SW480 (cell line): ENCODE measurements at places on chromosomes 7 and 10.

DNA sequence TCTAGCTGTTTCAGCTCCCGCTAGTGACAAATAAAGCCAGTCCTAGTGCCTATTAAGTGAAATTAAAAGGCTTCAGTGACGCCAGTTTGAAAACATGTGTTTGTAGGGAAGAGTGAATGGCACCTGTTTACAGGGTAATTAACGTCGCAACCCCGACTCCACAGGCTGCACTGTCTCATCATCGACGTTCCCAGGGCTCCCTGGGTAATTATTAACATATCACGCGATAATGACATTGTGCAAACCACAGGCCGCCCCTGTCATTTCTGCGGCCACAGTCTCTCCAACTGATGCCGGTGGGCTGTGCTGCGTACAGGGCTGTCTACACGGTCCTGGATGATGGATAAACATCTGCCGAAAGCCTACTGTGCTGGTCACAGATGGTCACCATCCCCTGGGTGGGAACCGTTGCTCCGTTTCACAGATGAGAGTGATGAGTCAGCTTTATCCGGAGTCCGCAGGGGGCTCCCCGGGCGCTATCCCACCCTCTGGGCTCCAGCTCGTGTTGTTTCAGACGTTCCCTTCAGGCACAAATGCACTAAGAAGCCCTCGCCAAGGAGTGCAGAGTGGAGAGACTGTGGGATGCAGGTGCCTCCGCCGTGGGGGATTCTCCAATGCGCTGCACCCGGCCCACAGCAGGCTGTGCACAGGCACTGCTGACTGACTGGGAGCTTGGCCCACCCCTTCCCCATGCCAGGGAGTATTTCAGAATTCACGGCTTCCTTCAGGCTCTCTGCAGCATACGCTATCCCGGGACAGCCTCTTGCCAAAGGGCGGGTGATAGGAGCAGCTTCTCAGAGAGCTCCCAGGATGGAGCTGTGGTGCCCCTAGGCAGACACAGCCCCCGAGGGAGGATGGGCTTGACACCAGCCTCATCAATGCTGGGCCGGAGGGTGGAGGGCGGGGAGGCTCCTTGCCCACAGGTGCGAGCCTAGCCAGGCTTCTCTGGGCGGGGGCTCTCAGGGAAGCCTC, 491.8 kb upstream of the FOXK1 start:
- peak; percentile 84 for DNase-seq

GRCh38 chr10:103502849-103503660, 9.6 kb downstream of the NEURL1 start:
- no peak for DNase-seq

- no peak for DNase-seq
Measured at GRCh38 chr10:30963992-30964930, 67.4 kb downstream of the ZNF438 start.

DNA sequence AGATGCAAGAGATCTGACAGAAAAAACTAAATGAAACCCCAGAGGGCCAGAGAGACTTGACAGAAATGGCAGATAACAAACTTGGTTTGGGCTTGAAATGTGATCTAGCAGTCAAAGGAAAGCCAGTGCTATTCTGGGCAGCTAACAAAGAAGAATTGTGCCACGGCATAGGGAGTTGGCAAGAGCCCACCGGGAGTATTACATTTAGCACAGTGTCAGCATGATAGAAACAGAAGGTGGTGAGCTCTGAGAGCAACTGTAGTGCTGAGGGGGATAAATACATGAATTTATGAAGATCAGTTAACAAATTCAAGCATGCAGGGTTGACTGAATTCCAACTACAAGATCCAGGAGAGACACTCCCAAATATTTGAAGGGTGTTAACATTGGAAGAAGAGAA, 91.1 kb downstream of the AHCYL2 start:
- no peak for DNase-seq

DNA sequence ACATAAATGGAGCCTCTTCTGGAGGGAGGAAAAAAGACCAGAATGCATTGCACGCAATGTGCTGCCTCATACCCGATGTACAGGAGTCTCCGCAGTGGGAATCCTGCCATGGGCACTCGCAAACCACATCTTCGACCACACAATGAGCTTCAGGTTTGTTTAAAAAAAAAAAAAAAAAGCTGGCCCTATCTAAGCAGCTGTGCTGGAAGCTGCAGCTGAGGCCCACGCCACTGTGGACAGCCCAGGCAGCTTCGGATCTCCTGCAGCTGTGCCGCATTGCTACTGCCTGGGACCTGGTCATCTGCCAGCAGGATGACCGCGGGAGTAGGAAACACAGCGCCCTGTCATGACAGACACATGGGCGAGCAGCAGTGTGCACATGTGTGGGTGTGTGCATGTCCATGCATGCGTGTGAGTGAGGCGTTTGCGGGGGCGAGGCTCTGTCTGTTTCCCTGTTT, 26.0 kb downstream of the EN2 start:
- DNase-seq, result peak; percentile 56

DNA sequence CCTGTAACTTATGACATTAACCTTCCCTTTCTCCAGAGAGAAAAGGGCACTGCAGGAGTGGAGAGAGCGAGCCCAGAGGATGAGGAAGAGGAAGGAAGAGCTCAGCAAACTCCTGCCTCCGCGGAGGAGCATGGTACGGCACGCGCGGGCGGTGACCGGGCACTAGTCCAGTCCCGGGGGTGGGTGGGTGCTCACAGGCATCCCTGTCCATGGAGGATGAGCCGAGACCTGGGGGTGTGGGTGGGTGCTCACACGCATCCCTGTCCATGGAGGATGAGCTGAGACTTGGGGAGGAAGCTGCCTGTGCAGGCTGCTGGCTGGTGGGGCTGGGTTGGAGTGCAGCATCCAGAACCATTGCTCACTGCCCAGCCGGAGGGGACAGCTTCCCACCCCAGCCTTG, 23.8 kb downstream of the LRRC27 start:
- no peak for DNase-seq

DNA sequence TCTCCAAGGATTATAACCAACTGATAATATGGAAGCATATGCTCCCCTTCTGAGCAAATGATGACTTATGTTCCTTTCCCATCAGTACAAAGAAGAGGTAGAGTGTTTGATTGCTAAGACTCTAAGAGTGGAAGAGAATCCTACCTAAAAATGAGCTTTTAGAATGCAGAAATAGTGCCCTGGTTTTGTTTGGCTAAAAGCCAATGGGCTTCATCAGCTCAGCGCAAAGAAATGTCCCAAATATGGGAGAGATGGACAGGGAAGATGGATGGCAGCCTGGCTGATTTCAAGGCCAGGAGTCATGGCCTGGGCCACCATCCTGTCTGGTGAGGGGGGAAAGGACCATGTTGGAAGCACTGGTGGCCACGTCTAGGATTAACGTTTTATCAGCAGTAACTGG, 60.2 kb downstream of the GPR26 start:
- no peak for DNase-seq

- DNase-seq, result no peak
Measured at GRCh38 chr7:22713463-22713862, 13.5 kb upstream of the IL6 start.

DNA sequence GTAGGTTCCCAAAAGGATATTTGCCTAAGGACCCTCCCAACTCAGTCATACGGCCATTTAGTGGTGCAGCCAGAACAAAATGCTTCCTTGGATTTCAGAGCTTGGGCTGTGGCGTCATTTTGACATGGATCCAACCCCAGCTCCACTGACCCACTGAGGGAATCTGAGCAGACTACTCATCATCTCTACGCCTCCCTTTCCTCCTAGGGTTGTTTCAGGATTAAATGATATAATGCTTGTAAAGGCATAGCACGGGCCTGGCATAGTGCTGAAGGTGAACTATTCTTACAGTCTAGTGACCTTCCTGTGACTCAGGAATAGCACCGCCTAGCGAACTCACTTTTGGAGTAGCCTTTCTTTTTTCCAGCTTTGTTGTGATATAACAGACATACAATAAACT, 70.3 kb upstream of the LOXL4 start:
- no peak for DNase-seq

GRCh38 chr7:100693312-100694097, 545 bp downstream of the GIGYF1 start:
- DNase-seq, result no peak

- DNase-seq, result no peak
Measured at GRCh38 chr7:70794962-70795361, 337.0 kb upstream of the GALNT17 start.

- DNase-seq, result no peak
Measured at GRCh38 chr7:80819503-80819902, 99.3 kb downstream of the SEMA3C start.

- no peak for DNase-seq
Measured at GRCh38 chr10:86536294-86536861, 14.8 kb upstream of the WAPL start.

GRCh38 chr7:150431839-150432658, 18.4 kb upstream of the GIMAP8 start:
- no peak for DNase-seq

DNA sequence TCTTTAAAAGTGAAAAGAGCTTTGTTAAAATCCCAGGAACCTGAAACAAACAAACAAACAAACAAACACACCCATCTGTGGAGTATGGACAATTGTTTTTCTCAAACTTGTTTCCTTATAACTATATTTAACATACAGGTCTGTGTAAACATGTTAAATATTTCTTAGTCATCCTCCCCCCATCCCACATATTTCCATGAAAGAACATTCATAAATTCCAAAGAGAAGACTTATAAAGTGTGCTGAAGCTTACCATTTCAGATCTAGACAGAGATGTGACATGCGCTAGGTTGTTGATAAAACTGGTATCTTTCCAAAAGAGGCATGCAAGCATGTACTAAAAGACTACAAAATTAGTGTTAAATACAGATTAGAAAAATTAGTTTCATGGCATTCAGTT, 6.5 kb downstream of the FKBP14 start:
- DNase-seq, result no peak

- DNase-seq, result no peak
Measured at GRCh38 chr10:62528441-62528840, 154.3 kb downstream of the ZNF365 start.

DNA sequence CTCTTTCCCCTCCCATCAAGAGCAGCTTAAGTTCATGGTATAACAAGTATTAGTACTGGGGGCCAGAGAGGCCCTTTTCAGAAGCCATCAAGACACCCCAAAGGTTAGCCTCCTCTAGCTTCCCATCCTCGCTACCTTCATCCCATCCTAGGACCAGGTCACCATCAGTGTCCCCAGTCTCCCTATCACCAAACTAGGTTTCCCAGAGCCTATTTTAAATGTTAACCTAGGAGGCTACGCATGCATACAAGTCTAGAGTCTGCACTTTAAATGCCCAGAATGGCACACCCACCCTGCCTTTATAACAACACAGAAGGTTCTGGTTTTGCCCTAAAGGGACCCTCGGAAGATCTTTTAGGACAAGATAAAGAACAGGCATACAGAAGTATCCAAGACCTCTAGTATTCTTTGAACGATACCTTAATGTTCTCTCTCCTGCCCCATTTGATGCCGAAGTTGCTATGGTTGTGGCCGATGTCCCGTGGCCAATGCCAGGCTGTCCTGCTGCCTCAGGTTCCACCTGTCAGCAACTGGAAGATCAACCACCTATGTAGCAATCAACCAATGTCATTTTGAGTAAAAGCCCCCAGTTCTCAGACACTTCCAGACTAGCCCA, 2.2 kb downstream of the GPRIN2 start:
- DNase-seq, result no peak

- DNase-seq, result no peak
Measured at GRCh38 chr7:132200141-132200540, 376.1 kb downstream of the PLXNA4 start.

GRCh38 chr10:77887631-77888355, 38.8 kb downstream of the DLG5 start:
- no peak for DNase-seq

GRCh38 chr10:6069081-6069931, 7.1 kb upstream of the IL2RA start:
- no peak for DNase-seq

DNA sequence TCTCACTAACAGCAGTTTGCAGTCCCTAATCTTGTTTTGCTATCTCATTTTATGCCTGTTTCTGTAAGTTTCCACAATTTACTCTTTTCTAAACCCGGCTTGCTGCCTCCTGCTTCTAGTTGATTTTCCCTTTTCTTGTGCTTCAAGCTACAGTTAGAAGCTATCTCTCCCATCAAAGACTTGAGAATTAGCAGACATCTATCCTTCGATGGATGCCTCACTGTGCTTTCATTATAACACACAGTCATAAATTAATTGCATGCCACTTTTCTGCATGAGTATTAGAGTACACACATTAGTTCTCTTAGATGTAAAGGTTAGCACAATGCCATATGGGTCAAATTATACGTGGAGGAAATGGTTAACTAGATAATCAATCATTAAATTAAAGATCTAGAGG, 48.7 kb downstream of the SEMA3A start:
- DNase-seq, result no peak

DNA sequence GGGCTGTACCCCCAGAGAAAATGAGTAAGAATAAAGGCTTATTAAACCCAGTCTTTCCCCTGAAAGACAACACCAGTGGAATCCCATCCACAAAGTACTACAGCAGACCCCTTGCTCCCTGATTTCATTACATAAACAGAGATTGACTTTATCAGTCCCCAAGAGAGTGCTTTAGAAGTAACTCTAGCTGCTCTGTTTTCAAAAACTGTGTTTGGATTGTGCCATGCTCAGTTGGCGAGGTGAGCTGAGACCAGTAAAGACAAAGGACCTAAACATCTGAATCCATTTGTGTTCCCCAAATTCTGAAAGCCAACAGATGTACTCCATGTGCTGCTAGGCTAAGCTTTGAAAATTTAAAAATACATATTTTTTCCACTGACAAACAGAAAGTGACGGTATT, 127.0 kb downstream of the ATE1 start:
- no peak for DNase-seq

DNA sequence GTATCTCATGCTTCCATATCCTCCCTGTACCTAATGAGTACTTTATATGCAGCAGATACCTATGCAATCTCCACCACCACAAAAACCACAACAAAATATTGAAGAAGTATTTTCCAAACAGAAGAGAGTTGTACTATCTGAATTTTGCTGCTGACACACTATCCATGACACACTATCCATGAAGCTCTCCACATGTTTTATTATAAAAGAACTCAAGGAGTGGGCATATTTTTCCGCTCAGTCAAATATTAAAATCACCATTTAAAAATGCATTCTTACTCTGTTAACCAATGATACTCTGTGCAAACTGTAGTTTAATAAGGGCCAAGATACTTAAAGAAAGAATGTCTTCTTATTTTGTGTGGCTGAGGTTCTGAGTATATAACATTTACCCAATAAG, 2.8 kb downstream of the BET1 start:
- DNase-seq, result no peak

DNA sequence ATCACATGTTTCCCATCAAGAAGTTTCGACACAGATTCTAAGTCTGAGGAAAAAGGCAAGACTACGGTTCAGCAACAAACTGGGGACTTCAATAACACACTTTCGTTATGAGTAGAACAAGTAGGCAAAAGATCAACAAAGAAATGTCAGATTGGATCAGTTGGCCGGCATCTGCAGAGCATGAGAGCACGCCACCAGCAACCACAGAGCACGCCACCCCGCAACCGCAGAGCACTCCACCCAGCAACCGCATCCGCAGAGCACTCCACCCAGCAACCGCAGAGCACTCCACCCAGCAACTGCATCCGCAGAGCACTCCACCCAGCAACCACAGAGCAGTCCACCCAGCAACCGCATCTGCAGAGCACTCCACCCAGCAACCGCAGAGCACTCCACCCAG, 89.7 kb upstream of the FAM20C start:
- peak; percentile 42 for DNase-seq
